ENCODE measurements at places on chromosomes 4 and X.

DNA sequence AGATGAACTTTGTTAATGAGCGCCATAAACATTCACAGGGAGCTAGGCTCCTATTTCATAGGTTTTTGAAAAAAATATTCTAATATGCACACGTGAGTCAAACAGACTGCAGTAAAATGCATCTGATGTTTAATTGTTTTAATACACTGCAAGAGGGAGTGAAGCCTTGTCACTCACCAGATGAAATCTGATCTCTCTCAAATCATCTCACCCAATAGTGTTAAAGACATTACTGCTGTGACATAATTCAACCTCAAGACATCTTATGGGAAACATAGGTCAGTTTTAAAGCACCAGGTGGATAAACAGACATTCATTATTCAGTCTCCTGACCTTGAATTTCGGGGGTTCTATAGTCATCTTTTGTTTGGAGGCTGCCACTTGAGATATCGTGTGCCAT lies 148.3 kb downstream of the MAML3 start:
- DNase-seq: peak; percentile 80

DNA sequence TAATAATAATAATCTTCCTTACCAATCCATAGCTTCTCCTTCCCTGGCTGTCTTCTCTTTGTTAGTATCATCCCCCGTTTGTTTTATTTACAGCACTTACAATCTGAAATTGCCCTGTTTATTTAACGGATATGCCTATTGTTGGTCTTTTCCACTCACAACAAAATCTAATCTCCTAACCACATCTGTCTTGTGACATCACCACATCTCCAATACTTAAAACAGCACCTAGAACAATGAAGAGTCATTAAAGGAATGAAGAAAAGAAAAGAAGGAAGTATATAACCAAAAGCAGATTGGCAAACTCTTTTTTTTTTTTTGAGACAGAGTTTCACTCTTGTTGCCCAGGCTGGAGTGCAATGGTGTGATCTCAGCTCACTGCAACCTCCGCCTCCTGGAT lies 38.7 kb upstream of the JADE1 start:
- DNase-seq: no peak

- no peak for DNase-seq
Observed at GRCh38 chr4:159024266-159024665, 78.6 kb upstream of the RAPGEF2 start.

DNA sequence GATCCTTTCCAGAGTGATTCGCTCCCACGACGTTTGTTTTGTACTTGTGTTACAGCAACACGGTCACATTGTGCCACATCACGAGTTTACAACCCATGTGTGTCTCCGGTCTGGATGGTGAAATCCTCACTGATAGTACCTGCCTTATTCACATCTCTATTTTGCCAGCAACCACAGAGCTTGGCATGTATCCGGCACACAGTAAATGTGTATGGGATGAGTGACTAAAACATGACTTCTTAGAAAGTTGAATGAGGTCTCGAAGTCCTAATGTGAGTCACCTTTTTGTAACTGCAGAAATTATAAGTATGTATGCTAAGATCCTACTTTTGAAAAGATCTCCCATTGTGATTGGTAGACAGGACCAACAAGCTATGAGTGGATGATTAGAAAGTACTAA lies 7.5 kb downstream of the STOX2 start:
- no peak for DNase-seq

- DNase-seq: no peak
Observed at GRCh38 chrX:48477960-48478755, 2.2 kb downstream of the FTSJ1 start.
